ENCODE measurements at places on chromosomes 3 and 15. TPM values are rescaled to one million over a fixed set of nuclear protein-coding genes. Genes with fewer than 3 reads are reported as not detected.

GRCh38 chr3:173138026-173138425 is 3.0 kb downstream of the SPATA16 start:
- H3K36me3 ChIP-seq: no peaks in the 10 kb centered on the region
- no peaks in the 10 kb centered on the region for H3K27me3 ChIP-seq
- H3K4me3 ChIP-seq: no peak overlapping the region
- H3K4me1 ChIP-seq: no peaks in the 10 kb centered on the region

GRCh38 chr3:58066842-58067241 is 58.6 kb downstream of the FLNB start:
- H3K4me1 ChIP-seq: peaks cover 4% of the 10 kb centered on the region
- no peak overlapping the region for H3K4me3 ChIP-seq
- DNase-seq: no peak
- no peaks in the 10 kb centered on the region for H3K27me3 ChIP-seq
- peak overlapping the region; percentile 28 for H3K27ac ChIP-seq

The GTF2A2 gene
- 63.5 TPM for total RNA-seq

The CNTN6 gene
- 0.26 TPM for total RNA-seq

The CFAP91 gene
- total RNA-seq: 3.7 TPM

GRCh38 chr15:89412905-89413411 is 78.3 kb upstream of the POLG start:
- no peak overlapping the region for H3K27ac ChIP-seq
- no peaks in the 10 kb centered on the region for H3K27me3 ChIP-seq
- H3K36me3 ChIP-seq: no peaks in the 10 kb centered on the region
- no peak overlapping the region for H3K4me3 ChIP-seq

DNA sequence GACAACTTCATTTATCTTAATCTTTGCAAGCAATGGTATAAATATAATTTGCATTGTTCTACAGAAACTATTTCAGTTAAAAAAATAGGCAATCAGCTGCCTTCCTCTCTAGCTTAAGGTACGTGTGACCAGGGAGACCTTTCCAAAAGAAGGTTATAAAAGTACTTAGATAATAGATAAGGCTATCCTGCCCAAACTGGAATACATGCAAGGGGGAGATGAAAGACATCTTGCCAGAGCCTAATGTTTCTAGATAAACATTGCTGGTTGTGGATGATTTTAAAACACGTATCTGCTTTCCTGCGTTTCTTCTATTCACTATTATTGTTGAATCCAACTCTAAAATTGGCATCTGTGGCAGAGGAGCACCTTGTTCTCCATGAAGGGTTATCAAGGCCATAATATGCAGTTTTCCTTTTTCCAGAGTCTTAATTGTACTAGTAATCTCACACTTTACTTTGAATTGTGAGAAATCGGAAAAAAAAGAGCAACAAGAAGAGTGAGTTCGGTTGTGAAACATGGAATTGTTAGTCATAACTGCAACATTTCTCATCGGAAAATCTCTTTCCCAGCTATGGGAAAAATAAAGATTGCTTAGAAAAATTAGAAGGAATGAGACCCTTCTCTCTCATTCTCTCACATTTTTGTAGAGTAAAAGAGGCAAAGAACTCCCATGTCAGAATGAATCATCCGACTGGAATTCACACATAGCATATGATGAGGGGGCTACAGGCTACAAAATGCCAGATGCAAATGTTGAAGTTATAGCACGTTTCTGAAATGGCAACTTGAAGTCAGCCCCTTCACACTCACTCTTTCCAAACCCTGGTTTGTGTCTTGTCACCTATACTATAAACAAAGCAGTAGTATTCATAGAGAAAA is 936.1 kb upstream of the NR2F2 start:
- H3K4me3 ChIP-seq: peak overlapping the region; percentile 26
- H3K36me3 ChIP-seq: no peaks in the 10 kb centered on the region
- no peak overlapping the region for H3K27ac ChIP-seq
- no peak for DNase-seq
- H3K4me1 ChIP-seq: no peaks in the 10 kb centered on the region

- no peaks in the 10 kb centered on the region for H3K4me1 ChIP-seq
- H3K27ac ChIP-seq: no peak overlapping the region
- H3K4me3 ChIP-seq: no peak overlapping the region
- H3K36me3 ChIP-seq: no peaks in the 10 kb centered on the region
These were observed 51.1 kb downstream of the NEDD4 start for GRCh38 chr15:55942332-55942731.

DNA sequence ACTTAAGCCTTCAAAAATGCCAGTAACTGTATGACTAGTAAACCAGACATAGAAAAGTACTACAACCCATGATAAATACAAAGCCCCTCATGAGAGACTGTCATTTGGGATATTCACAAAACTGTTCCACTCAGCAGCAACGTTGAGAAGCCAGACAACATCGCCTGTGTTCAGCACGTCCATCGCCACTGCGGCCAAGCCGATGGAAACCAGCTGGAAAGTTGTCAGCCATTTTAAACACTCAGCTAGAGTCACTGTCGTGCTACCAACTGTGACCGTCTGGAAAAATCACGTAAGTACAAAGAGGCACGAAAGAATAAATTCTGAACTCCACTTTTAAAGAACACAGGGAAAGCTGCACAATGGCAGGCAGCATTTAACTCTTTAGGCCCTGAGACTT is 340.7 kb upstream of the WNT5A start:
- H3K36me3 ChIP-seq: no peaks in the 10 kb centered on the region
- no peak for DNase-seq
- no peak overlapping the region for H3K4me3 ChIP-seq
- H3K4me1 ChIP-seq: no peaks in the 10 kb centered on the region
- H3K27me3 ChIP-seq: no peaks in the 10 kb centered on the region
- H3K27ac ChIP-seq: no peak overlapping the region

- no peak for DNase-seq
- peaks cover 2% of the 10 kb centered on the region for H3K4me1 ChIP-seq
- no peaks in the 10 kb centered on the region for H3K27me3 ChIP-seq
- no peak overlapping the region for H3K4me3 ChIP-seq
These were observed 2.0 kb upstream of the PAK2 start for GRCh38 chr3:196737655-196738054.

The LDHAL6B gene
- not detected for total RNA-seq

Data from aorta (tissue), 5 donors.